ENCODE measurements at places on chromosomes 1 and 21.

DNA sequence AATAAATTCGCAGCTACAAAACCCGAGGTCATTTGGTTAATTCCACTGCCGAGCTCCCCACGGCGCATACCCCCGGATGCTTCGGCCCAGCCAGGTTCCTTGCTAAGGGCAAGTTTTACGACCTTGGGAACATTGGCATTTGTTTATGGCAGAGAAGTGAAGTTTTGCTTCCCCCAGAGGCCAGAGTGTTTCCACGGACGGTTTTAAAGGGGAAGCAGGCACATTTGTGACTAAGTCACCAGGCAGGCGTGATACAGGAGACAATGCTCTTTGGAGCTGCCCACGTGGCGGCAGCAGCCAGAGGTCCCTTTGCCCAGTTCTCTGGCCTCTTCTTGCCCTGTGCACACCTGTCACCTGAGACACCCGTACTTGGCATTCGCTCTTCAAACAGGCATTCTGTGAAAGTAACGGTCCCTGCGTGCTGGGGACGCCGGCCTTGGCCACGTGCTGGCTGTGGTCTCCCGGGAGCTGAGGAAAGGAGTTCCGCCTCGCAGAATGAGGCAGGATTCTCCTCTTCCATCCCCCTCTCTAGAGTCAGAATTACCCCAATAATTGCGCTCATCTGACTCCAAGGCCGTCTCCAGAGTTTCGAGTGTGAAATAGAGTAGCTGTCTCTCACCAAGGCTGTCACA lies 138.3 kb downstream of the PRDM16 start:
- DNase-seq = no peak

- no peak for DNase-seq
Observed at GRCh38 chr1:53575141-53575954, 116.1 kb downstream of the DMRTB1 start.

DNA sequence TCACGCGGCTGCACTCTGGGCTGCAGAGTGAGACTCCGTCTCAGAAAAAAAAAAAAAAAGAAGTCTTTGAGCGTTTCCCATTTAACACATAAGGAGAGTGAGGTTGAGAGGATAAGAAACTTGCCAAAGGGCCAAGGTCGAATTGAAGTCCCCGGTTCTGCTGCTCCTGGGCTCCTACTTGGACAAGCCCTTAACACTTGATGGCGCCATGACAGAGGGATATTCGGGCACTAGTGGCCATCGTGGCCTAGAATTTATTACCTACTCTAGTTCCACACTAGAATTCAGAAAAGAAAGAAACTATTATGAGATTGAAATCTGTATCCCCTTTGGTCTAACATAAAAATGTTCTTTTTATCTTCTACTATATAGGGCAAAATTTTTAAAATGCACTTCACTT lies 65.7 kb upstream of the NEK2 start:
- DNase-seq = no peak

- no peak for DNase-seq
Observed at GRCh38 chr1:19210772-19211549, 895 bp upstream of the UBR4 start.

GRCh38 chr1:85339089-85339488 lies 62.7 kb upstream of the BCL10 start:
- DNase-seq = no peak

DNA sequence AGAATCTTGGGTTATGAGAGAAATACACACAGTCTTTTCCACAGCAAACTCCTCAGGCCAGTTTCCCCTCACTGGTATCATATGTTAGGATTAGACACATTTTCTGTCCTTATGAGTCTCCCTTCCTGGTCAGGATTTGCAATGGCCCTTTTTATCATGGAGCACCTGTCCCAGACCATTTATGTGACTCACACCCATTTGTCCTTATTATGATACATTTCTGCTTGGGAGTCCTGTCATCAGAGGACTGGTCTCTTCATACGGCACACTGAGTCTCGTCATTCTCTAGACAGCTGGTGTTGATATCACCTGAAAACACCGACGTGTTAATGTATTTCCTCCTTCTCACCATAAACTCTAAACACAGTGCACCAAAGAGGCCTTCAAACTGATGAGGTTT lies 105.0 kb upstream of the SYT6 start:
- DNase-seq = no peak

All from stimulated activated CD4-positive, alpha-beta T cell treated with anti-CD3 and anti-CD28 coated beads, Interleukin-4, amount 100 ng/mL, for 24 hours (primary cell).